Stimulated activated CD4-positive, alpha-beta T cell treated with anti-CD3 and anti-CD28 coated beads, Interleukin-4, amount 100 ng/mL, for 4 hours (primary cell): ENCODE measurements at places on chromosomes 2 and 18.

GRCh38 chr2:222269132-222269531 lies 29.7 kb downstream of the PAX3 start:
- DNase-seq = no peak

DNA sequence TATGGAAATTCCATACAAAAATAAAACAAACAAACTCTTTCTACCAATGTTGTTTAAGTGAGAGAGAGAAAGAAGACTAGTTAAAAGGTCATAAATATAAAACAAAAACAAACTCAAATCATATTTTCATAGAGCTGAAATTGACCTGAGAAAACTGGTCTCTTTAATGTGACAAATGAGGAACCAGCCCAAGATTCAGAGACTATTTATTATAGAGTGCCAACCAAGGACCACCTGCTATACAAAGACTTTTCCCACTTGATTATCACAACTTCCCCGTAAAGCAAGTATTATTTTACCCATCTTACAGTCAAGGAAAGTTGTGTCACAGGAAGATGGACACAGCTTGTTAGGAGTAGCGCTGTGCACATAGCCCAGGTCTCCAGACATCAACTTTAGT lies 13.3 kb downstream of the ANKRD44 start:
- no peak for DNase-seq

- DNase-seq = no peak
These were observed 39.0 kb downstream of the GLI2 start for GRCh38 chr2:120774557-120775160.

DNA sequence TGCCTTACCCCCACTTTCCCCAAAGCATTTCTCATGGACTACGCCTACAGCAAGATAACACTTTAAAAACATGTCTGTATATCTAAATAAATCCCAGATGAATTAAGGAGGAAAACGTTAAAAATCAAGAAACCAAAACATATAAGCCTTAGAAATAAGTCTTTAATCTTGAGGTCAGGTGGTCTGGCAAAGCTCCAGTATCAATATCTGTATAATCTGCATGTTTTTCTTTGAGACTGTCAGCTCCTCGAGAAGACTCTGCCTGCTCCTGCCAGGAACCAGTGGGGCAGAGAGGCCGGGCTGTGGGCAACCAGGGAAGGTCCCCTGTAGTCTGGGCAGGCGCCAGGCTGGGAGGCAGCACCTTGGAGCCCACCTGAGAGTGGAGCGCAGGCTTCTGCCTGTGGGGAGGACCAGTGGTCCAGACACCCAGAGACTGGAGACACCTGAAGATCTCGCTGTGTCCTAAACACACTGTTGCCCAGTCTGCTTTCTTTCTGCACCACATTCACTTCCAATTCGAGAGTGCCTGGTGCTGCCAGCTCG lies 291.0 kb upstream of the SOX11 start:
- DNase-seq = no peak

- no peak for DNase-seq
These were observed 9.4 kb downstream of the DYSF start for GRCh38 chr2:71462641-71463341.

- no peak for DNase-seq
These were observed 2.2 kb downstream of the TWIST2 start for GRCh38 chr2:238850091-238850490.

GRCh38 chr2:161552015-161552414 lies 72.2 kb upstream of the SLC4A10 start:
- no peak for DNase-seq

DNA sequence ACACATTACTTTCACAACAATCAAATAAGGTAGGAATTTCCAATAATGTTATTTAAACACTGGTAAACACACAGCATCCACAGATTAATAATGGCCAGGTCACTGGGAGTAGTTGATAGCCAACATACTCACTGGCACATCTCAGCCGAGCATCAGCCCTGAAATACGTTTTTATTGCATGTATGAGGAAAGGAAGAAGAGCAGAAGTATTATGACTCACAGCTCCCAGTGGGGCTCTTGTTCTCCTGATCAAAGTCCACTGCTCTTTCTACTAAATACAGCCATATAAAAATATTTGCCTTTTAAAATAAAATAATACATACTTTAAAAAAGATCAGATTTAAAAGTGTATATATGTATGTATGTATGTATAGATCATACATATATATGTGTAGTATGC lies 999.6 kb downstream of the SUCLG1 start:
- no peak for DNase-seq

- DNase-seq = no peak
These were observed 70.2 kb upstream of the ITM2C start for GRCh38 chr2:230794497-230794896.

GRCh38 chr2:31828891-31829290 lies 181.9 kb downstream of the MEMO1 start:
- DNase-seq = no peak

GRCh38 chr18:62486290-62486964 lies 36.4 kb upstream of the ZCCHC2 start:
- DNase-seq = no peak

DNA sequence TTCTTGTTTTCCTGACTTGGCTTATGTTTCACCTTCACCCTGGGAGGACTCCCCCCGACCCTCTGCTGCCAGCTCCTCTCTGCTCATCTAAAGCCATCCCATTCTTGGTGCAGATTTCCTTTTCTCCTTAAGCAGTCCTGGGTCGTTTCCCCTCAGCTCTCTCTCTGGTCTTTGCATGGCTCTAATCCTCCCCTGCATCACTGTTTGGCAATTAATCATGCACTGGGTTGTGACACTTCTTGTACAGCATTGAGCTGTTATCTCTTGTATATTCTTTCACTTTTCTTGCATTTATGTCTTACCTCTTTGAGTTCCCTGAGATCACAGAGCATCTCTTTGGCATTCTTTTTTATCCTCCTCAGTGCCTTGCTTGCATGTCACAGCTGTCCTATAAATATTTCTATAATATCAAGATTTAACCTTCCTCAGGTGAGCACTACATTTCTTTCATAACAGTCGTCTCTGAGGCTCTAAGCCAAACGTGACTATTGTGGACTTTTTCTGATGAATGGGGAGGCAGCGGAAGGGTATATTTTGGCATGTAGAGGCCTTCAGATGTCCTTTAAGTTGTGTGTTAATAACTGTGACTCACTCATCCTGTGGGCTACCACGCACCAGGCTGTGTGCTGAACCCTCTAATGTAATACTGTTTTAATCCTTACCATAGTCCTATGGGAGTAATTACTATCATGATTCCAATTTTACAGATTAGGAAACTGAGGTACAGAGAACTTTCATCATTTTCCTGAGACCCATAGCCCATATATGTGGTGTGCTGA lies 507.5 kb downstream of the SLC4A3 start:
- no peak for DNase-seq

DNA sequence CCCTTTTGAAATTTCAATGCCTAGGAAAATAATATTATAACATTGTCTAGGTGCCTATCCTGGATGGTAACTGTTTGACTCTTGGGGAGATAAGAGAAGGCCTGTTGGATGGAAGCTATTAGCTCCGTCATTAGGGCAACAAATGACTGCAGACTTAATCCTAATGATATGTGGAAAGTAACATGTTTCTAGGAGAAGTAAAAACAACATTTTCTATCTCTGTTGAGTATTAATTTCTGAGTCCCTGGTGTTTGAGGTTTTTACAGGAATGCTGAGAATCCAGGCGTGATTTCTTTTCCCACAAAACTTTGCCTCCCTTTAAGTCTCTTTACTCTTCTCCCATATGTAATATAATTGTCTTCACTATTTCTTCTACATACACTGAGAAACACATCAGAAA lies 159.1 kb downstream of the GALNT1 start:
- DNase-seq = no peak
